ENCODE measurements at places on chromosomes 5 and 9.

DNA sequence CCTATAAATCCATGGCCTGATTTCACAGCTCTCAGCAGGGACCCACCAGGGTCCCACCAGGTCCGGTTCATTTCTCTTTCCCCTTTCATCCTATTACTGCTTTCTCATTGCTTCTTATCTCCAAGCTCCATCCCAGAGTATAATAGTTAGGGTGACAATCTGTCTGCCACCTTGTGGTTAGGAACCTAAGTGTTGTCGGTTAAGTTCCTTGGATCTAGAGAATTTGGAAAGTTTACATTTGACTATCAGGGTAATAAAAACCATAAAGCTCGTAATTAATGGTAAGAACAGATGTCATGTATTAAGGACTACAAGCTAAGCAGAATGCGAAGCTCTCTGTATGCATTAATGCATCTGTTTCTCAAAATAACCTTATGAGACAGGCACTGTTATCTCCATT is 259.1 kb downstream of the SH3GL2 start:
- DNase-seq = no peak

DNA sequence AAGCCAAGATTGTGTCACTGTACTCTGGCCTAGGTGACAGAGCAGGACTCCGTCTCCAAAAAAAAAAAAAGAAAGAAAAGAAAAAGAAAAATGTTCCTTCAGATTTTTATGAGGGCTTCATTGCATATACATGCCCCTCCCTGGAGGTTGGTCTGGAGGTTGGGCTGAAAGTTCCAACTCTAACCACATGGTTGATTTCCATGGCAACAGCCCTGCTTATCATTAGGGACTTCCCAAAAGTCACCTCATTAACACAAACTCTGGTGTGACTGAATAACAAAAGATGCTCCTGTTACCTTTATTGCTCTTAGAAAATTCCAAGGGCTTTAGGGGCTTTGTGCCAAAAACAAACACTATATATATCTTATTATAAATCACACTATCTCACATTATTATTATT is 113.8 kb downstream of the TMC1 start:
- no peak for DNase-seq

- DNase-seq = no peak
Observed at GRCh38 chr5:54561651-54562050, 44.1 kb downstream of the SNX18 start.

DNA sequence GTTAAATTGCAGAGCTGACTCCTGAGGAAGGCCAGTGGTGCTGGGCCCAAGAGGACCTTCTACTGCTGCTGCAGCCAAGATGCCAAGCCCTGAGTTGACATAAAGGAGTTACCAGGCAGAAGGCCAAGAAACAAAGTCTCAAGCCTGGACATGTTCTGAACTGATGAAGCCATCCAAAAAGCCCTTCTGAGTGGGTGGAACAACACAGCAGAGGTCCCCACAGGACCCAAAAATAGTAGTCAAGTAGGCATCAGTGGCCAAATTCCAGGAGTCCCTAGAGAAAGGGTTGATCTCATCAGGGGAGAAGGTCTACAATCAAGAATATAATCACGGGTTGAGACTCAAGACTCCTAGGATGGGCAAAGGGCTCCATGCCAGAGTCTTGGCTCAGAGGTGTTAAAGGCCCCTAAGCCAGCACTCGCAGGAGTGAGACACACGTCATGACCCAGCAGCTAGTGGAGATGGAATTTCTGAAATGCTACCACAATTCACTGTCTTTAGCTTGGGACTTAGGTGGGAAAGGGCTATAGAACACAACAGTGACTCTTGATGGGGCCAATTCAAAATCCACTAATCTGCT is 119.7 kb downstream of the FANCC start:
- peak; percentile 28 for DNase-seq
